ENCODE measurements at places on chromosomes 2 and 18. TPM values are rescaled to one million over a fixed set of nuclear protein-coding genes. Genes with fewer than 3 reads are reported as not detected.

DNA sequence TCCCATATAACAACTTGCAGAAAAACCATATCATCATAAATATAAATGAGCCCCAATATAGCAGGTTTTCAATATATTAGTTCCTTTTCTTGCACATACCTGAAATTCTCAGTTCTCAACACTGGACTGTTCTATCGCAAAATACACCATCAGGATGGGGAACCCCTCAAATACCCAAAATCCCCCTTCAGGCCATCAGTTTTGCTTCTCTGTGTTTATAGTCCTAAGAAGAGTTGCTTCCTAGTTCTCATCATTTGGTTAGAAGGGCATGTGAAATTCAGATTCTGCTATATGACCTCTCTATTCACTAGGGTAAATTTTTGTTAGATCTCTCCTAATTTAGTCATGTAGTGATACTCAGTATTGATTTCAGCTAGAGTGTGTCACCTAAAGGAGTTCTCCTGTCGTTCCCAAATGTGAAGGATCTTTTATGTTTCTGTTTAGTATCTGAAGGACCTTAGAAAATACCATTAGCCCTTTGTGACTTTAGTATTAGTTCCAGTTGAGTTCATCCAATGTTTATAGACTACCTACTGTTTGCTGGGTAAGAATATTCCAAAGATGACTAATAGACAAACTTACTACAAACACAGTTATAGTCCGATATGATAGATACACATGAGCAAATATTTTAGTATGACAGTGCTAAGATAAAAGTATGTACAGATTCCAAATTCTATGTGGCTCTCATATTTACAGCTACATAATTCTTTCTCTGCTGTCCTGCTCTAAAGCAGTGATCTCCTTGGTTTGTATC lies 115.8 kb downstream of the TTC27 start:
- no peak for DNase-seq

NEU4 gene
- 5.4 TPM for total RNA-seq

TMEFF2 gene
- total RNA-seq, result not detected

- no peak for DNase-seq
Measured at GRCh38 chr2:165952741-165953211, 800 bp downstream of the TTC21B start.

GRCh38 chr2:202193305-202193704 lies 45.1 kb downstream of the SUMO1 start:
- DNase-seq, result no peak

GRCh38 chr2:240913810-240914644 lies 7.9 kb downstream of the CROCC2 start:
- peak; percentile 76 for DNase-seq

GRCh38 chr2:145806546-145806945 lies 1286.6 kb upstream of the ZEB2 start:
- no peak for DNase-seq

DNA sequence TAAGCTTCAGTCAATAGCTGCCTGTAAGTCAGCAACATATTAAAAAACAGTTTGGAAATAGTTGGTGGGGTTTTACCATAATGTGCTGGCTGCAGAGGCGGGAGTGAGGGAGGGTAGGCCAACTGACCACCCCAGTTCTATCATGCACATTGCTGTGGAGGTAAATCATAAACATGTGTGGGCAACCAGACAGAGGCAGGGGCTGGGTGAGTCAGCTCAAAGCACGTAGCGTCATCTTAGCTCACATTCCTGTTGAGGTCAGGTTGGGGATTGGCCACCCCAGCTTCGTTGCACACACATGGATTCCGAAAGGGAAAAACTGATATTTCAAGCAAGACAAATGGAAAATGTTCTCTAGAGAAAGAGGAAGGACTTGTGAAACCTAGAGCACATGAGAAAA lies 19.5 kb downstream of the GPR45 start:
- DNase-seq, result no peak

CCL20 gene
- total RNA-seq, result 1.0 TPM

DNA sequence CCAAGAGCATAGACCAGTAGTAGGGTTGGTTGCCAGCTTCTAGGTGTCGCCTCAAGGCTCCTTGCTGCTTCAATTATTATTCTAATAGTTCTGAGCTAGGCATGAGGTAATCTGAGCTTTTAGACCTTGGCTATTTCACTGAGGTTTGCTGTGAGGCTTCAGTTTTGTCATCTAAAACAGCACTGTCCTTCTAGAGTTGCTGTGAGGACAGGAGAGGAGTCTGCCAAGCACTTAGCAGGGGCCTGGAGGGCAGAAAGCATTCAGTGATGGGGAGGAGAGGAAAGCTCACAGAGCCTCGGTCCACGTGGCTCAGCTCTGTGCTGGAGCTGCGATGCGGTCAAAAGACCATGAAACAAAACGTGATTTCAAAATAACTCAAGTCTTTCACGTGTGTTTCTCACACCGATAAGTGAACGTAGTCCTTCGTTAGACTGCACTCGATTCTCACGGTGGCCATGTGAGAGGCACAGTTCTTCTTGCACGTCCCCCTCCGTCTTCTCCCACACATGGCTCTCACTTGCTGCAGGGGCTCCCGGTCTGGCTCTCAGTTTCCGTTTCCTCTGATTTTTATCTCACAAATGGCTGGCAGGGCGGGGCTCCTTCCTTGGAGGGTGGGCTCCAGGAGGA lies 113.7 kb downstream of the B3GNT2 start:
- no peak for DNase-seq

DNA sequence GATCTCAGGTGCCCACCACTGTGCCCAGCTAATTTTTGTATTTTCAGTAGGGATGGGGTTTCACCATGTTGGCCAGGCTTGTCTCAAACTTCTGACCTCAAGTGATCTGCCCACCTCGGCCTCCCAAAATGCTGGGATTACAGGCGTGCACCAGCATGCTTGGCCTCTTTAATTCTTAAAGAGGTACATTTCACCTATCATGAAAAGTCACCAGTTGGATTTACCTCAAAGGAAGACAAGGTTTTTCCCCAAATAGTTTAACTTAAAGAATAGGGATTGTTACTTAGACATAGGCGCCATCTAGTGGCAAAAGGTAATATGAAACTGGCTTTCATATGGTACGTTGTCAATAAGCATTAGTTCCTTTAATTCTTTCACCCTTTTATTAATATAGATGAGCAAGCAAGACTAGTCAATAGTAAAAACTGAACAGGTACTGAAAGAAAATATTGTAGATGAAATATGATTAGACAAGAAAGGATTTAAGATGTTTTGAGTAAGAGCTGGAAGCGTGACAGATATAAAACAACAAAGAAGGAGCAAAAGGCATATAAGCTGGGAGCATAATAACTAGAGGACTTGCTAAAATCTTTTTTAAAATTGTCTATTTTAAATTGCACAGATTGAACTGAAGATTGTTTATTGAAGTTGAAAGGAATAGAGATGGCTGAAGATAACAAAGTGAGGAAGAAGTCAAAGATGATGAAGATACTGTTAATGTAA lies 35.0 kb upstream of the PSMD14 start:
- DNase-seq, result no peak

GRCh38 chr18:32770666-32771168 lies 2.1 kb downstream of the KLHL14 start:
- no peak for DNase-seq

DNA sequence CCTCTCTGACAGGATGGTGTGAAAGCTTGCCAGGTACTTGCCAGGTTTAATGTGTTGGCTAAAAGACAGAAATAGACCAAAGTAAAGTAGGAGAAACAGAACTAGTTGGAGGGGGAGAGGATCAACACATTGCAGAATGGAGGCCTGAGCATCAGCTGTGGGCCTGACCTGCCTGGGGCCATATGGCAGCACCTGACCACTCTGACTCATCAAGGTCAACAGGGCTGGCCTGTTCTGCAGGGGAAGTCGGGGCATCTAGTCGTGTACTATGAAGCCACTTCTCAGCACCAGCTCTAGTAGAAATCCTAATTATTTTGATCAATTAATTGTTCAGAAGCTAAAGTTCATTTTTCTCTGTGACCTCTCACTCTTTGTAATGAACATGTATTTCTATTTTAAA lies 35.8 kb upstream of the NOSTRIN start:
- no peak for DNase-seq

GRCh38 chr2:220473611-220474010 lies 846.2 kb downstream of the SLC4A3 start:
- no peak for DNase-seq

DNA sequence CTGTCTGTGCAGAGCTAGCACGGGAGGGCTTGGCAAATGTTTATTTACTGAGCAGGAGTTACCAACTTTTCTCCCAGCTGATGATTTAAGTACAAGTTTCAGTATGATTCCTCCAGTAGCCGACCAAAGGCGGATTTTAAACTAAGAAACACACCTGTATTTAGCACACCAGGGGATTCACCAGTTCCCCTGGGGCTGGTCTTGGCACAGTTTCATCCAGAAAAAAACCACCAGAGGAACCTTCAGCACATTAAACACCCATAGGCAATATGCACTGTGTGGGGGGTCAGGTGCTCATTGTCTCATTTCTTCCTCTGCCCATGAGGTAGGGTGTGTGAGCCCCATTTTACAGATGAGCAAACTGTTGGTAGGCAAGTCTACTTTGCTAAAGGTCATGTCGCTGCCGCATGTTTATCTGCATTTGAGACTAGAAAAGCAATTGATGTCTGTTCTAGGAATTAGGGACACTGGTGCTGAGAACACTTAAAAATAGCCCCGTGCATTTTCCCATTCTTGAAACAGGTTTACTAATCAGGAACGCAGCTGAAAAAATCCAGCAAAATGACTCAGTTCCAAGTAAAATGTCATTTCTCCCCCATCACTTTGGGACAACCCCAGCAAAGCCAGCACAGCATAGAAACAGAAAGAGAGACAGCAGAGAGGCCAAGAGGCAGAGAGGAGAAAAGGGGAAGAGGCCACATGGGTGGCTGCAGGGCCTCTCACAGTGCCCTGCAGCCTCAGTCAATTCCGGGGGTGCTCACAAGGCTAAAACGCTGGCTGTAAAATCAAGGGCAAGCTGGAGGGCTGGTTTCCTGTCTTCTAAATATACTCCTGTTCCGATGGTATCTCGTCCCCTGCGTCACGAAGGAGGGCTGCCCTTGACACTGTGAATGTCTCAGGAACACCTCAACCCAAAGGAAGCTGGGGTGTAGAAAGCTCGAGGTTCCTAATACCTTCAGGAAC lies 166.8 kb upstream of the ID2 start:
- DNase-seq, result no peak

ZSWIM2 gene
- not detected for total RNA-seq

GRCh38 chr2:27088634-27089033 lies 2.1 kb downstream of the KHK start:
- no peak for DNase-seq

- DNase-seq, result no peak
Measured at GRCh38 chr2:110816404-110817365, 84.3 kb downstream of the ACOXL start.

CRYBA2 gene
- not detected for total RNA-seq

HOXD13 gene
- total RNA-seq, result not detected

ZNF513 gene
- total RNA-seq, result 9.3 TPM

DNA sequence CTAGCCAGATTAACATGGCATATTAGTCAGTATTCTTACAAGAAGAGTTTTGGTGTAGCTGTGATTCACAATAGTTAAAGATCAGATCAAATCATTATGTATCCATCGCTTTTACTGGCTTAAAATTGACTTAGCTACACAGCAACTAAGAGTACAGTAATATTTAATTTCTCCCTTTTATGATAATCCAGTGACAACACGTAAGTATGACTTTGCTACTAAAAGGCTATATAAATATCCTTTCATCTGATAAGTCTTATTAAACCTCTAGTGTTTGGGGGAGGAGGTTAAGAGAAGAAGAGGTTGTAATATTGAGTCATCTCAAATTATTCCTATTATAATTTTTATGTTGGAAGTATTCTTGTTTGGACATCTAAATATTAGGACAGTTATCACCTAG lies 51.0 kb downstream of the KCNG3 start:
- DNase-seq, result no peak

MARCHF4 gene
- total RNA-seq, result not detected

GRCh38 chr18:78768221-78768620 lies 211.4 kb upstream of the SALL3 start:
- no peak for DNase-seq

IL36RN gene
- total RNA-seq, result not detected

TEKT4 gene
- total RNA-seq, result not detected

ABHD1 gene
- 0.09 TPM for total RNA-seq

DNA sequence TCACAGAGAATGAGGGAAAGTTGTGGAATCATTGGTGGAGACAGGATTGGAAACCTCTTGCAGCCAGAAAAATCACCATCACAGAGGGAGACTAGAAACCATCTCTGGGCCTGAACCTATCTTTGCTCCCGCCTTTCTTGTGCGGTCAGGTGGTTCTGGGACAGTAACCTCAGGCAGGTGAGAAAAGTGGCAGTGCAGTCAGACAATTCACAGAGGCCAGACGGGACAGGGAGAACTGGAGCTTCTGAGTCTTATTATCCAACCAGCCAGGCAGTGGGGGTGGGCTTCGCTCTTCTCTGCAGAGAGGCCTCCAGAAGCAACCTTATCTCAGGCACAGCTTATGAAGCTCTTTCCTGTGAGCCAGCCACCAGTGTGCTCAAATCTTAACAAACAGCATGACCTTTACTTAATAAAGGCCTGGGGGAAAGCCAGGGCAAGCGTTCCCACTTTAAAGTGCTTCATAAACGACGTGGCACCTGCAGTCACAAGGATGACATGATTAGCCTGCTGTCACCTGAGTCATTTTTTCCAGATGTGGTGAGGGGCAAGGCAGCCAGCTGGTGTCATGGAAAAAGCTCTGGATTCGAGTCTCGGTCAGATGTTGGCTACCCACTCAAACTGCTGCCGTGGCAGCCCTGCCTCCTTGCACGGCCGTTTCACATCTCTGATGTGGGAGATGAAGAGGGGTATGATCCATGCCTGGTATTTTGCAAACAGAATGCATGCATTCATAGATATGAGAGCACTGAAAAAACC lies 109.7 kb downstream of the B3GNT2 start:
- no peak for DNase-seq

- no peak for DNase-seq
Measured at GRCh38 chr18:74012954-74013630, 134.5 kb downstream of the FBXO15 start.

- DNase-seq, result no peak
Measured at GRCh38 chr2:76793647-76794334, 728.4 kb downstream of the LRRTM4 start.

DNA sequence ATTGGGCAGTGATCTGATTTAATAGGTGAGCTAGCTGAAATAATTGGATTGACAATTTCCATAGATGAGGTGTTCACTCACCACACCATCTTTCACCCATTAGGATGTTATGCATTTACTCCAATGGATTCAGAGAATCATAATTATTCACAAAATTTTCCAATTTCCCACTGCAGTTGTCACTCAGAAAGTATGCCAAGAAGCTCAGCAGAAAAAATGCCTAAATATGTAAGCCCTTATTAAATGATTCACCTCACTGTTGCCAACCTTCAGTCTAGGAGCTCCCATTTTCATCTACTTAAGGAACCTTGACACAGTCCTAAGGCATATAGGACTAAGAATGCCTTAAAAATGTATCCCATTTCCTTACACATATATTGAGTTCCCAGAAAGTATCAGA lies 94.3 kb downstream of the MBD2 start:
- no peak for DNase-seq

Measured in liver (tissue), 10 donors.